ENCODE measurements at places on chromosomes 6 and 20. TPM values are rescaled to one million over a fixed set of nuclear protein-coding genes. Genes with fewer than 3 reads are reported as not detected.

DNA sequence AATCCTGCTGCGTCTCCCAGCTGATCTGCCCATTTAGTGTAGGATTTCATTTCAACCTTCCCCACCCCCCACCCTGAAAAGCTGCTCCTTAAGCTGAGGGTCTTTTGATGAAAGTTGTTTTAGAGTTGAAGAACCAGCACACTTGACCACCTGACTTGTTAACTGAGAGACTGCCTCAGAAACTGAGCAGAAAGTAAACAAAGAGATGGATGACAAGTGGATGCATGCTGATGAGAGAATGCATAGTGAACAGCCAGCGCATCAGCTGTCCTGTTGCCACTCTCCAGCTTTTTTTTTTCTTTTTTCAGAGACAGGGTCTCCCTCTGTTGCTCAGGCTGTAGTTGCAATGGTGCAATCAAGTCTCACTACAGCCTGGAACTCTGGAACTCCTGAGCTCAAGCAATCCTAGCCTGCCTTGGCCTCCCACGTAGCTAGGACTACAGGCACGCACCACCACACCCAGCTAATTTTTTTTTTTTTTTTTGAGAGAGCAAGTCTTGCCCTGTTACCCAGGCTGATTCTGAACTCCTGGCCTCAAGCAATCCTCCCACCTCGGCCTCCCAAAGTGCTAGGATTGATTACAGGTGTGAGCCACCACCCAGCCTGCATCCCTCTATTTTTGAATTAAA is 9.5 kb downstream of the RPL10A start:
- DNase-seq = no peak
- H3K27me3 ChIP-seq = no peaks in the 10 kb centered on the region
- no peak overlapping the region for H3K27ac ChIP-seq
- H3K4me3 ChIP-seq = no peak overlapping the region
- no peaks in the 10 kb centered on the region for H3K4me1 ChIP-seq
- no peaks in the 10 kb centered on the region for H3K36me3 ChIP-seq

GRCh38 chr6:135906542-135906941 is 55.0 kb downstream of the PDE7B start:
- H3K4me3 ChIP-seq = no peak overlapping the region
- H3K36me3 ChIP-seq = no peaks in the 10 kb centered on the region
- no peaks in the 10 kb centered on the region for H3K27me3 ChIP-seq
- H3K4me1 ChIP-seq = peaks cover 7% of the 10 kb centered on the region
- H3K27ac ChIP-seq = no peak overlapping the region

DNA sequence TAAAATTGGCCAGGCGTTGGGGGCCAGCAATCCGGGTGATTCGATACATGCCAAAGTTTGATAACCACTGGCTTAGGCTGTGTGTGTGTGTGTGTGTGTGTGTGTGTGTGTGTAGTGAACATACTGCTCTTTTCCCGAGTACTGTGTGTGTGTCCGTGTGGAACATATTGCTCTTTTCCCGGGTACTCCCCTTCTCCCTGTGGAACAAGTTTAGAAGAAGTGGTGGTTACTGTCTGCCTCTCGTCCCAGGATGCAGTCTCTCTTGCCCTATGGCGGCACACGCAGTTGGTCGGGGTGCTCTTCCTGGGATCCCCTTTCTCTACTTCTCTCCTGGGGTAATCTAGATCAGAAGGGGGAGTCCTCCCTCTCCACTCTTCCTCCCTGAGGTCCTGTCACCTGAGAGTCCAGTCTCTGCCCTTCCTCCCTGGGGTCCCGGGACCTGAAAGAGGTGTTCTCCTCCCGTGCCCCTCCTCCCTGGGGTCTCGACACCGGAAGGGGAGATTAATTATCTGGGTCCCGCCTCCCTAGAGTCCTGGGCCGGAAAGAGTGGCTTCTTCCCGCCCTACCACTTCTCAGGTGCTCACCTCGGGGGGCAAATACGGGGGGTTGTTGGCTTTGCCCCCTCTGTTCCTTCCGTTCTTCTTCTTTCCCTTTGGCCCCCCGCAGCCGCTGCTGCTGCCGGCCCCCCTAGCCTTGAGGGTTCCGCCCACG is 516 bp downstream of the GTPBP2 start:
- no peaks in the 10 kb centered on the region for H3K27me3 ChIP-seq
- H3K4me3 ChIP-seq = peak overlapping the region; percentile 87
- peak; percentile 72 for DNase-seq
- H3K36me3 ChIP-seq = no peaks in the 10 kb centered on the region
- peaks cover 14% of the 10 kb centered on the region for H3K4me1 ChIP-seq
- H3K27ac ChIP-seq = peak overlapping the region; percentile 96

DNA sequence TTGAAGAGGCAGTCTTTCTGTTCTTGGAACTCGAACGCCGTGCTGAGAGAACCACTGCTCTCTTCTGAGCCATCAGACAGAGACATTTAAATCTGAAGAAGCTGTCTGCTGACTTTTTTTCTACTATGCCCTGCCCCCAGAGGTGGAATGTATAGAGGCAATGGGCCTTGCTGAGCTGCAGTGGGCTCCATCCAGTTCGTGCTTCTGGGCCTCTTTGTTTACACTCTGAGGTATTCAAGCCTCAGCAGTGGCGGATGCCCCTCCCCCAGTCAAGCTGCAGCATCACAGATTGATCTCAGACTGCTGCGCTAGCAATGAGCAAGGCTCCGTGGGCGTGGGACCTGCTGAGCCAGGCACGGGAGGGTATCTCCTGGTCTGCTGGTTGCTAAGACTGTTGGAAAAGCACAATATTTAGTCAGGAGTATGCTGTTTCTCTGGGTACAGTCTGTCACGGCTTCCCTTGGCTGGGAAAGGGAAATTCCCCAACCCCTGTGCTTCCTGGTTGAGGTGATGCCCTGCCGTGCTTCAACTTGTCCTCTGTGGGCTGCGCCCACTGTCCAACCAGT is 526.8 kb downstream of the CD109 start:
- DNase-seq = no peak
- H3K4me3 ChIP-seq = no peak overlapping the region
- H3K27ac ChIP-seq = no peak overlapping the region
- H3K4me1 ChIP-seq = no peaks in the 10 kb centered on the region
- H3K36me3 ChIP-seq = no peaks in the 10 kb centered on the region

DNA sequence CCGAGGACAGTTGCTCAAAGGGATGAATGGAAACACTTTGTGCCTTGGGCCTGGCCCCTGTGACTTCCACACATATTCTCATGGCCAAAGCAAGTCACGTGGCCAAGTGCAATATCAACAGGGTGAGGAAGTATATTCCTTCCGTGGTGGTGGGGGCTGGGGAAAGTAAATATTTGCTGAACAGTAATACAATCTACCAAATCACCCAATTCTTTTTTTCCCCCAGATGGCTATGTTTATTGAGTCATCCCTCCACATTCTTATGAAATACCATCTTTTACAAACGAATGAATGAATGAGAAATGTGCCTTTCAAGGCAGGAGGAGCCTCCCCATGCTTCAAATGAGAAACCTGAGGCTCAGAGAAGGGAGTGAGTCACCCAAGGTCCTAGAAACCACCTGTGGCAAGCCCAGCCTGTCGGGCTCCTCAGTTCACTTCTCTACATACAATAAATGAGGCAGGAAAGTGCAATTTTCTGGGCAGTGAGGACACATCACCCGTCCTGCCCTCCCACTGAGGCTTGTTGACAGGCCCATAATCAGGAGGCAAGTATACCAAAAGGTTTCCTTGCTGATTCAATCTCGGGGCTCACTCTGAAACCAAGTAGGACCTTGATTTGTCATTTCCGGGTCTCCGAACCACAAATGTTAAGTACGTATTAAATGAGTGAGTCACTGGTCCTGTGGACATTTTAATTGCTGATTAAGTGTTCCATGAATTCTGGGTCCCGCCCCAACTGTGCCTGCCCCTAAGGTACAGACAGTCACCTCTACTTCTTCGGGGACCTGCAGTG is 25.3 kb upstream of the TOP1 start:
- H3K4me3 ChIP-seq = no peak overlapping the region
- H3K36me3 ChIP-seq = no peaks in the 10 kb centered on the region
- no peaks in the 10 kb centered on the region for H3K27me3 ChIP-seq
- DNase-seq = peak; percentile 87
- peak overlapping the region; percentile 91 for H3K27ac ChIP-seq

DNA sequence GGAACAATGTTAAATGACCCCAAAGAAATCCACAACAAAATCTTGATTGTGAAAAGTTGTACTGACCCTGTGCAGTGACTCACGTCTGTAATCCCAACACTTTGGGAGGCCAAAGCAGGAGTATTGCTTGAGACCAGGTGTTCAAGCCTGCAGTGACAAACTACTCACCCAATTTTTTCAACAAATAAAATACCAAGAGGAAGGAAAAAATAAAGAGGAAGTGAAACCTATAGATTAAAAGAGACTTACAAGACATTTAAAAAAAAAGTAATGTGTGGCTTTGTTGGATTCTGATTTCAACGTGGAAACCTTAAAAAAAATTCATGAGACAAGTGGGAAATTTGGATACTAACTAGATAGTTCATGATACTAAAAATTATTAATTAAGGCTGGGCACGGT is 31.9 kb downstream of the GINS1 start:
- no peak overlapping the region for H3K4me3 ChIP-seq
- H3K27ac ChIP-seq = no peak overlapping the region
- no peaks in the 10 kb centered on the region for H3K27me3 ChIP-seq
- DNase-seq = no peak

Gene MRPS10
- 26.8 TPM for polyA plus RNA-seq

Gene PPP1R14C
- polyA plus RNA-seq = 3.8 TPM

Gene ADAM33
- polyA plus RNA-seq = 54.8 TPM

Gene BAG2
- 8.7 TPM for polyA plus RNA-seq

Gene RWDD2A
- 4.7 TPM for polyA plus RNA-seq

Gene VNN1
- polyA plus RNA-seq = 0.46 TPM

Measured in hepatocyte (in vitro differentiated cells).